ENCODE measurements at places on chromosomes 2 and 18. TPM values are rescaled to one million over a fixed set of nuclear protein-coding genes. Genes with fewer than 3 reads are reported as not detected.
A peak's percentile ranks its signal among the peaks of the same experiment; 100 is the strongest.

ERBB4 gene
- total RNA-seq: not detected

NFE2L2 gene
- total RNA-seq: 78.6 TPM

EHBP1 gene
- 140 TPM for total RNA-seq

ZSWIM2 gene
- total RNA-seq: not detected

LYG1 gene
- 0.32 TPM for total RNA-seq

RAD51AP2 gene
- under 0.01 TPM for total RNA-seq

LIMS2 gene
- 28.9 TPM for total RNA-seq

XIRP2 gene
- total RNA-seq: under 0.01 TPM

ITM2C gene
- 37.1 TPM for total RNA-seq

SGPP2 gene
- not detected for total RNA-seq

CTLA4 gene
- not detected for total RNA-seq

GRCh38 chr2:204000446-204000845 lies 63.9 kb downstream of the ICOS start:
- DNase-seq: no peak

- DNase-seq: no peak
These were observed 380.9 kb upstream of the GYPC start for GRCh38 chr2:126275098-126275497.

- DNase-seq: no peak
These were observed 13.0 kb upstream of the SESTD1 start for GRCh38 chr2:179277429-179278196.

- no peak for DNase-seq
These were observed 91.7 kb upstream of the TFCP2L1 start for GRCh38 chr2:121376535-121377250.

DNA sequence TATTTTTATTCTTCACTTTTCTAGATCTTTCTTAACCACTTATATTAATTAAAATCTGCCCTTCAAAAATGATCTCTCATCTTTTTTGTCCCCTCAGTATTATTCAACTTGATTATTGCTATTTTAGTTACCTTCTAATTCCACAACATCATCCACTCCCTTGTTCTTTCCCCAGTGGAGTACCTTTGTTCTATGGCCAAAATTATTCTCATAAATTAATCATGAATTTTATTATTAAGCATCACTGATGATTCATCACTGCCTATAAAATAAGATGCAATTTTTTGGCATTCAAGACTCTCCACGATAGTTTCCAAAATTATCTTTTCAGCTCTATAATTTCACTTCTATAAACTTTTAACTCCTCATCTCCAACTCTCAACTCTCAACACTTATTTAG lies 505.7 kb downstream of the SPAG16 start:
- no peak for DNase-seq

DNA sequence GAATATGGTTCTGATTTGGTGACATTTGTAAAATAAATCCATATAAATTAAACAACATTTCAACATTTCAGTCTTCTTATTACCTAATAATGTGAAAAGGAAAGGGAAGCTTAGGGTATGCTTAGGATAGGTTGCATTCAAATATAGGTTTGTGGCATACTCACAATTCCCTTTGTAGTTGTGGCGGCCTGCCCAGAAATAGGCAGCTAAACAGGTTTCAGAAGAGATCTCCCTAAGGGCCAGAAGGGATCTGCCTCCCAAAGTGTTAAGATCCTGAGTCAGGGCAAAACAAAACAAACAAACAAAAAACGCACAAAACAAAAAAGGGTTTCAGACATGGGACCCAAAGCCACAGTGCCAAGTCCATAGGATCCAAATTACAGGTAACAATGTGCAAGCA lies 41.4 kb upstream of the TCF7L1 start:
- DNase-seq: no peak

GRCh38 chr2:212854771-212855170 lies 296.6 kb downstream of the IKZF2 start:
- no peak for DNase-seq

DNA sequence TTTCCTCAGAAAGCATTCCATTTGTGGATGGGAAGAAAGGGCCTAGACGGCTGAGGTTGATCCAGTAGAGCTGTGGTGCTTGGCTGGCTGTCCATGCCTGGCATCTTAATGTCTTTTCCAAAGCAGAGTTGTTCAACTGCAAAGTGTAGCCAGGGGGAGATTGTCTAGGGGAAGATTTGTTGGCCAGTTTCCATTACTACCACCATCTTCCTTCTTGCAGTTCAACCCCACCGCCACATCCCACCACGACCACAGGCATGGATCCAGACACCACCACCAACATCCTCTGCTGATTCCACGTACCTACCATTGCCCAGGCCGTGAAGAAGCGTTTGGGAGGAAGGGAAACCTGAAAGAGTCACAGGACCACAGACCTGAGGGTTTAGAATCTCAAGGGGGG lies 50.7 kb upstream of the HAAO start:
- DNase-seq: no peak

- DNase-seq: no peak
These were observed 934.1 kb upstream of the KLHL29 start for GRCh38 chr2:22450831-22451230.

- peak; percentile 97 for DNase-seq
These were observed 169.1 kb upstream of the KLF7 start for GRCh38 chr2:207334624-207335371.

DNA sequence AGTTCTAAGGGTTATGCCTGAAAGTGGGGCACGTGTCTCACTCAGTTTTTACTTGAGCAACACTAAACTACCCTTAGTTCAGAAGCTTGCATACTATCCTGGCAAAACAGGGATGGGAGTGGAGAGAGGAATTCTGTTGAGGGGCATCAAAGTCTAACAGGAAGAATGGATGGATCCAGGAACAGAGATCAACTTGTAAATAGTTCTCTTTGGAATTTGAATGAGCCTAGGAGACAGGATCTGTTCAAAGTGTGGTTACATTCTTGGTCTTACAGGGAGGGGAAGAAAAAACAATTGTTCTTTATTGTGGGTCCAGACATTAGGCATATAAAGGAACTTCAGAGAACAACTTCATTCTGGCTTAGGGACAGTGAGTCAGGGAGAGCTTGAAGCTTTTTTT lies 560.2 kb downstream of the CNTNAP5 start:
- DNase-seq: no peak

- peak; percentile 63 for DNase-seq
These were observed 10.0 kb upstream of the GBX2 start for GRCh38 chr2:236177967-236178889.

DNA sequence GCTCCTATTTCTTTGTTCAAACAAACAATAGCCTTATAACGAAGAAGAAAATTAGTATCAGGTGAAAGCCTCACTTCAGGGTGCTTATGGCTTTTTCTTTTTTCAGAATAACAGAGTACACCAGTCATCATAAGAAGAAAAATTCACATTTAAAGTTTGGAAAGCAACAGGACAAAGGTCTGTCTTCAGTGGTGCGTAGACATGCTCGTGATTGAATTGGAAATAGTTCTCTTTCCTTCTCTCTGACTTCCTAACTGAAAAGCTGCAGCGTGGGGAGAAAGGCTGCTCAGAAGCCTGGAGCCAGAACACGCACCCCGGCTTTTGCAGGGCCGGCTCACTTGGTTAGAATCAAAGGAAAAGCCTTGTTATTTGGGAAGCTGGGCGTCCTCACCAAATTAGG lies 127.6 kb upstream of the ZNF516 start:
- DNase-seq: no peak

Measured in fibroblast of villous mesenchyme (primary cell).